ENCODE measurements at places on chromosomes 7 and 10.

- no peak for DNase-seq
Observed at GRCh38 chr10:14653271-14654161, 121.2 kb downstream of the FAM107B start.

DNA sequence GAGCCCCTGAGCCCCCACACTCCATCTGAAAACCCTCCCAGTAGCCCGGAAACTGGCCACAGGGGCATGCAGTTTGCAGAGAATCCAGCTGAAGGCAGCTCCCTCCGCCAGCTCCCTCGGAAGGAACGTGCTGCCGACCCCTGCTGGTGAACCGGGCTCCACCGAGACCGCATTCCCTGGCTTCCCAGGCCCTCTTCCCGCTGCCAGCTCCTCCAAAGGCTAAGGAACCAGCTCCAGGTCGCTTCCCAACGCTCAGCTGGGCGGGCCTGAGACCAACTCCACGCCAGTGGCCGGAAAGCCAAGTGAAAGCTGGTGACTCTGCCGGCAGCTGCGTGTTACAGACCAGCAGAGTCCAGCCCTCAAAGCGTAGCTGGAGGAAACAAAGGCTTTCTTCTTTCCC is 35.8 kb downstream of the GPER1 start:
- no peak for DNase-seq

DNA sequence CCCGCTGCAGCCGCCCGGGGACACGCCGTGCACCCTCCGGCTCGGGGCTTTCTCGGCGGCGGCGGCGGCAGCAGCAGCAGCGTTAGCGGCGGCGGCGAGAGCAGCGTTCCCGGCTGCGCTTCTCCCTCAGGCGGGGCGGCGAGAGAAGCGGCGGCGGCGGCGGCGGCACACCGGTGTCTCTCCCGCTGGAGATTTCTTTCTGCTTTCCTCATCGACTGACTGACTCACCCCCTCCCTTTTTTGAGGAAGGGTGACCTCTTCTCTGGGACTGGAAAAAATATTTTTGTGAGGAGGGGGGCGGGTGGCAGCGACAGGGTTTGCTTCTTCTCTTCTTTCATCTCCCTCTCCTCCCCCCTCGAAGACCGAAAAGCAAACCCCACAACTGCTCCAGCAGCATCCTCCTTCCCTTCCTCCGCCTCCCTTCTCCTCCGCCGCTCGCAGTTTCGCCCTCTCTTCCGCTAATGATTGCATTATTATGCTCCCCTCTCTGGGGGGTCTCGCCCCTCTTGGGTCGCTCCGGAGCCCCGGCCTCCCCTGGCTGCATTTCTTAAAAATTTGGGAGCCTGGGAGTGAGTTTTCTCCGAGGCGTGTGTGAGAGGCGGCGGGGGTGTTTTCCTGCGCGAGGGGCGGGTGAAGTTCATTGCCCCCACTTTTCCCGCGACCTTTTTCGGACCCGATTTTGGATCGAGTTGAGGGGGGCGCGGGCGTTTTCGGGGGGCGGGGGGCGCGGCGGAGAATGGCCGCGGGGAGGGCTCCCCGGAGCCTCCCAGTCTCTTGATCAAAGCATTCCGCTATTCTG is 411 bp downstream of the AUTS2 start:
- DNase-seq, result no peak

DNA sequence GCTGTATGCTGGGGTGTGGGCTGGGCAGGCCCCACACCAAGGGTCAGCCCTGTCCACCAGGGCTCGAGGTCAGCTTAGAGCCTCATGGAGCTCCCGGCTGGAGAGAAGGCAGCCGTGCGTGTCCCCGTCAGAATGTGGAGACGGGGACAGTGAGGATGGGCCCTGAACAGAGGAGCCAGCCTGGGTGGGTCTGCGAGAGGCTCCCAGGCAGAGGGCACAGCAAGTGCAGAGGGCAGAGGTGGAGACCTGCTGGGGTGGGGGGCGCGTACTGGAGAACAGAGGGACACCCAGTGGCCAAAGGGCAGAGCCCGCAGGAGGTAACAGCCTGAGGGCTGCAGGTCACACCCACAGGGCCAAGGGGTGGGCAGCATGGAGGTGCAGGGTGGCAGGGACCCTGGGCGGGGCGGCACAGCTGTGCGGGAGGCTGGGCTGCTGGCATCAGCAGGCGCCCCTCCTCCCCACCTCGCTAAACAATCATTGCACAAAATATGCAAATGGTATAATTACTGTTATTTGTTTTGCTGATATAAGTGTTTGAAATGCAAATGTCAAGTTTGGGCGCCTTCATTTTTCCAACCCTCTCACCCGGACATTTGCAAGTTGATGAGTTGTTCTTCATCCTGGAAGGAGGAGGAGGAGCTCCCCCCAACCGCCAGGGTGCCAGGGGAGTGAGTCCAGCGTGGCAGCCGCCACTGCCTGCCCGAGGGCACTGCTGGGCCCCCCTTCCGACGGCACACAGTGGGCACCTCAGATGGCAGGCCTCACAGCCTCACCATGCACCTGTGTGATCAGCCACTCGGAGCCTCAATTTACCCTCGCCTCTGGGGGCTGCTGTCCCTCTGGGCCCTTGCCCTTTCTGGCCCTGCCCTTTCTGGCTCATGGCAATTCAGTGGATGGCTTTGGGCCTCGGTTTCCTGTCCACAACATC is 35.0 kb downstream of the ELFN1 start:
- no peak for DNase-seq

DNA sequence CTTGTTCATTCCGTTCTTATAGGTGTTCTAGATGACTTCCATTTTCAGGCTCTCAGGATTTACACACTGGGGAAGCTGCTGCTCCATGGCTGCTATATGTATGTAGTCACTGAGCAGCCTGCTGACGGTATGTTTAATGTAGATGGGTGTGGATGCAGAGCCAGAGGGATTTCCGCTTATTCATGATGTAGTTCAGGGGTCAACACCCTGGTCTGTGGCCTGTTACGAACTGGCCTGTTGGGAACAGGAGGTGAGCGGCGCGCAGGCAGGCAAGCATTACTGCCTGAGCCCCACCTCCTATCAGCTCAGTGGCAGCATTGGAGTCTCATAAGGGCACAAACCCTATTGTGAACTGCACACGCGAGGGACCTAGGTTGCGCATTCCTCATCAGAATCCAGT is 33.9 kb downstream of the DNAJB6 start:
- no peak for DNase-seq

DNA sequence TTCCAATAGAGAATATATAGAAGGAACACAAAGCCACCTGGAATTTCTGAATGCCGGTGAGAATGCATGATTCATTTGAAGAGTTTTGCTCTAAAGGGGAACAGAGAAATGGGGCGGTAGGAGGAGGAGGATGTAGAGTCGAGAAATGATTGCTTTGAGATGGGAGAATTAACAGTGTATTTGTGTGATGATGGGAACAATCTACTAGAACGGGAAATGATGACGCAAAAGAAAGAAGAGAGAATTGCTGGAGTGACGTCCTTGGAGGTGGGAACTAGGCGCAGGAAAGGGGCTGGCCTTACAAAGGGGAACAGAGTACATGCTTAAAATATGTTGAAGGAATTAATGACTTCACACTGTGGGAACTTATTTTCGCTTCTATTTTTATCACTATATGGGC is 188.1 kb downstream of the SDHAF3 start:
- DNase-seq, result no peak

DNA sequence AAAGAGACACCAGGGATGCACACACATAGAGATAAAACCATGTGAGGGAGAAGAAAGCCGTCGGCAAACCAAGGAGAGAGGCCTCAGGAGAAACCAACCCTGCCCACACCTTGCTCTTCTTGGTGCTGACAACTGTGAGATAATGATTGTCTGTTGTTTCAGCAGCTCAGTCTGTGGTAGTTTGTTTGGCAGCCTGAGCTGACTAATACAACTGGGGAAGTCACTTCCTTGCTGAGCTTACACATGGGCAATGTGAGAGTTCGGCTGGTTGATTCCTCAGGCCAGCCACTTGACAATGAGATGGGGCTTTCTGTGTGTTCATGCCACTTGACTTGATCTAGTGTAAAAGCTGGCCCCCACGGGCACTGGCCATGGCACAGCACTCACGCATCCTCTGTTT is 271.8 kb downstream of the ABCA13 start:
- DNase-seq, result no peak

GRCh38 chr10:88881922-88882645 is 2.0 kb downstream of the STAMBPL1 start:
- no peak for DNase-seq

- no peak for DNase-seq
Observed at GRCh38 chr7:158827411-158828132, 1.7 kb downstream of the ESYT2 start.

DNA sequence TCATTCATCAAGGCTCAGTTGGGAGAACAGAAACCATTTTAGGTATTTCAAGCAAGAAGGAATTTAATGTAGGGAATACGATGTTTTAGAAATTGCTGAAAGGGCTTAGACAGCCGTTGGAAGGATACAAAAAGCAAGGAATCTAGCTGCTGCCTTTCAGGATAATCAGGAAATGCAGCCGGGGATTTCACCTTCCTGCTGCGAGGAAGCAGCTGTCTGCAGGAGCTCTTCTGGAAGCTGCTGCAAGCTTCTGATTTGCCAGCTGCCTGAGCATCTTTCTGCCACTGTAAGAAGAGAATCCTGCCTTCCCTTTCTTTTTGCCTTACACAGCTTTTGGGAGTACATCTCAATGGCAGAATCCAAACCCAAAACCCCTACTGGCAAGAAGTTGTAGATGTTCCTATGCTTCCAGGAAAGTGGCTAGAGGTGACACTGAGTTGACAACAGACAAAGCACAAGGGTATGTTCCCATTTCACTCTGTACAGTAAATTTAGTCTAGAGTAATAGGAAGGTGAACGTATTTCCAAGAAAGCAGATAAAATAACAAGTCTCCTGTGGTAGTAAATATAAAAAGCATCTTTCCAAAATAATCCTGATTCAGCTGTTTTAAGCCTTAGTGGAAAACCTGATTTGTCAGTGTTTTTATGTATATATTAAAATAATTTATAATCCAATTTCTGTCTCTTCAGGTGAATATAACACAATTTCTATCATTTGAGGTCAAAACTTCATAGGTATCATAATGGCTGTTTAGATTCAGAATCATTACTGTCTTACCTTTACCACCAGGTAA is 148.4 kb upstream of the LRGUK start:
- no peak for DNase-seq

Data from stimulated activated CD4-positive, alpha-beta T cell treated with anti-CD3 and anti-CD28 coated beads, Interleukin-4, amount 100 ng/mL, for 24 hours (primary cell).